ENCODE measurements at places on chromosomes 4 and X.
A peak's percentile ranks its signal among the peaks of the same experiment; 100 is the strongest.

DNA sequence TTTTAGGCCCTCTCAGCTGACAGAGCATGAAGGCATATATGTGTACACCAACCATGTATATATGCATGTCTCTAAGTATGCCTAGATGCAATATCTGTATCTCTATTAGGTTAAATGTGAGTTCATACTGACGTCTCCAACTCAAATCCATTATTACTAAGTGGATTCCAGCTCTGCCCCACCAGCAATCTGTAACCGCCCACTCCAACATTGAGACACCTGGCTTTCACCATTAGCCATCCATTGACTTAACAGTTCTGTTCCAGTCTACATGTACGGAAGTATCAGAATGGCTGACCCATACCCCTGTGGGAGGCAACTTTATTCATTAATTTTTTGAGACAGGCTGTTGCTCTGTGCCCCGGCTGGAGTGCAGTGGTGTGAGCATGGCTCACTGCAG, 15.0 kb upstream of the SH3TC1 start:
- DNase-seq: no peak

- no peak for DNase-seq
Observed at GRCh38 chr4:85772470-85772869, 297.5 kb downstream of the ARHGAP24 start.

DNA sequence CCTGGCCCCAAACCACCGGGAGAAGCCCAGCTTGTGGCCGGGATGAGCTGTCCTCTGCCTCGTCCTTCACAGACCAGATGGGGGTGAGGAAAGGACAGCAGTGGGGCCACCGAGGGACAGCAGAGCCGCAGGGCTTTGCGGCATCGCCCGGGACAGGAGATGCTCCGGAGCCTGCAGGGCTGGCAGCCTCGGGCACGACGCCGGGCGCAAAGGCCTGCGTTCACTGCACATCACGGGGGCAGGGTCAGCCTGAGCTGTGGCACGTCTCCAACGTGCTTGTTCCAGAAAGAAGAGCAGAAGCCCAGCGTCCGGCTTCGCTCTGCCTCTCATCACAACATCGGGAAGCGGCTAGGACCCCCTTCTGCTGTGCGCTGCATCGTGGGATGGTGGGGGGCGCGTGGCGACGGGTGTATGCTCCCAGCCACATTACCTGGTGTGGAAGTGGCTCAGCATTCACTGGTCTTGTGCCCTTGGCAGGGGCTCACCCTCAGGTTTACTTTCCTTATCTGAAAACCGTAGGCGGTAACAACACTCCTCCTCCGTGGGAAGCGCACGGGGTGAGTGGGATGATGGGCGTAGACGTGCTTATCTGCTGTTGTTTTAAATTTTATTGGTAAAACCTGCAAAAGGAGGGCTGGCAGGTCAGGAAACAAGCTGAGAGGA, 7.4 kb downstream of the TADA2B start:
- no peak for DNase-seq

- no peak for DNase-seq
Observed at GRCh38 chrX:96846841-96847240, 36.9 kb upstream of the RPA4 start.

DNA sequence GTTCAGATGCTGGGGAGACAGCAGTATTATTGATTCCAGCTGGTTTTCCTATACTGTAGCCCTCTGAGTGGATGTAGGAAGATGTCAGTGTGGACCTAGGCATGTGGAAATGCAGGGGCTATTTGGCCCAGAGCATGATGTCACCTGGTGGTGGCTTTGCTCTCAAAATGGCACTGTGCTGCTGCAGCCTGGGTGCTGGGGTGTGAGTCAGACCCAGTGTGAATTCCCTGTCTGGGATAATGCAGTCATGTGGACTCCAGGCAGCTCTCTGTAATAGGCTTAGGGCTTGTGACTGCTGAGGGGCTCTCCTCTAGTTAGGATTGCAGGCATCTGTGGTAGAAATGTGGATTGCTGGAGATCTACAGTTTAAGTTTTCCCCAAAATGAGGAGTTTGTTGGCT, 70.7 kb downstream of the DCAF8L2 start:
- DNase-seq: no peak

DNA sequence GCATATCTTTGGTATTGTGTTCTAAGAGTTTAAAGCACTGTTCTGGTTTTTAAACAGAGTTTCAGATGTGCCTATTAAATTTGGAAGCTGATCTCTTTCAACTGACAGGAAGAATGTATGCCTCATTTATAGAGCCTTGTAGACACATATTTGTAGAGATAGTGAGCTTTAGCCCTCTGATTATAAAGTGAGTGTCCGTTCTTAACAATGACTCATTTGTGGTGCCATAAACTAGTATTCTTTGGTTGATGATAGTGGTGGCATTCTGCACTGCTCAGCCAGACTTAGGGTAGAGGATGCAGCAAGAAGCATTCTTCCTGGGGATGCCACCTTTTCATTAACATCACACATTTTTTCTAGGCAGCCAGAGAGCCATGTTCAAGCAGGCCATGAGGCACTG, 121.7 kb downstream of the TLL1 start:
- DNase-seq: no peak

DNA sequence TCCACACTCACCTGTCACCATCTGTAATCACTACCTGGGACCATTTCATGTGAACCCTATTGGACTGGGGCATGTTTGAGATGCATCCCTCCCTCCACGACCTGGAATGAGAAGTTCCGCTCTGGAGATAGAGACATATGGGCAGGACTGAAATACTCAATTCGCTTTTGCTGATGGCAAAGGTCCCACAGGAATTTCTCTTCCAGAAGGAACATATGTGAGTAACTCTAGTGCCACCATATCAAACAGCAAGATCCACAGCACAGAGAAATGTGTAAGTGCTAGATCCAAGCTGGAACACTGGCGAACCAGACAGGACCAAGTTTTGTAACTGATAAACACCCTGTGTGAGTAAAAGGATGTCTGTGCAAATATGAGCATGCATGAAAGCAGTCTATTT, 43.9 kb downstream of the SEL1L3 start:
- DNase-seq: no peak

GRCh38 chrX:78753571-78753970, 6.1 kb downstream of the LPAR4 start:
- DNase-seq: no peak

DNA sequence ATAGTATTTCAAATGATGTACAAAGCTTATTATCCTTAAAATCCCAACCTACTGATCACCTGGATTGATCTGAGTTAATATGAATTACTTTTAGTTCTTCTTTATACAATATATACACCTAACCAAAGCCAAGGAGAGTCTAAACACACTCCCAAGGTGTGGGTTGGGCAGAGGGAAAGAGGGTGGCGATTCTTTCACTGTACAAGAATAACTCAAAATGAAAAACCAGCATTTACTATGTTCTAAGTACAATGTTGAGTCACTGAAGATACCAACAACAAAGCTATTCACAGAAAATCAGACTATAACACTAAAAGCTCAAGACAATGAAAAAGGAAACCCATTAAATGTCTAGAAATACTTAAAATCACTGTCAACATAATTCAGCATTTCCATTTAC, 46.6 kb downstream of the ANKRD17 start:
- no peak for DNase-seq

GRCh38 chrX:17038277-17038676, 91.8 kb downstream of the REPS2 start:
- DNase-seq: no peak

GRCh38 chrX:155888139-155888538, 7.0 kb downstream of the VAMP7 start:
- no peak for DNase-seq

DNA sequence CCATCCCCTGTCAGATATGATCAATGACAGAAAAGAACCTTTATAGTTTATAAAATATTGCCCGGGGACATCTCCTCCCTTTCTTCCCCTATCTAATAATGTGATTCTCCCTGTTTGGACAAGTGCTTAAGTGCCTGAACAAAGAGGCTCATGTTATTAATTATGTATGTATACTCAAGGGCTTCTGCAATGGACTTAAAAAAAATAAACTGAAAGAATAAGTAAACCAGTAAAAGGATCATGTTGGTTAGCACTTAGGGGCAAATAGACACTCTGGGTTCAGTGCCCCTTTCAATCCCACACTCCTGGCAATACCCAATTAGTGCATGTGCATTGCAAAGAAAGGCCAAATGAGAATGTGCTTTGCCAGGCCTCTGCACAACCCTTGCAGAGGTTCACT, 30.7 kb upstream of the RPS6KA6 start:
- no peak for DNase-seq

GRCh38 chrX:37846558-37846933, 825 bp downstream of the DYNLT3 start:
- DNase-seq: no peak

DNA sequence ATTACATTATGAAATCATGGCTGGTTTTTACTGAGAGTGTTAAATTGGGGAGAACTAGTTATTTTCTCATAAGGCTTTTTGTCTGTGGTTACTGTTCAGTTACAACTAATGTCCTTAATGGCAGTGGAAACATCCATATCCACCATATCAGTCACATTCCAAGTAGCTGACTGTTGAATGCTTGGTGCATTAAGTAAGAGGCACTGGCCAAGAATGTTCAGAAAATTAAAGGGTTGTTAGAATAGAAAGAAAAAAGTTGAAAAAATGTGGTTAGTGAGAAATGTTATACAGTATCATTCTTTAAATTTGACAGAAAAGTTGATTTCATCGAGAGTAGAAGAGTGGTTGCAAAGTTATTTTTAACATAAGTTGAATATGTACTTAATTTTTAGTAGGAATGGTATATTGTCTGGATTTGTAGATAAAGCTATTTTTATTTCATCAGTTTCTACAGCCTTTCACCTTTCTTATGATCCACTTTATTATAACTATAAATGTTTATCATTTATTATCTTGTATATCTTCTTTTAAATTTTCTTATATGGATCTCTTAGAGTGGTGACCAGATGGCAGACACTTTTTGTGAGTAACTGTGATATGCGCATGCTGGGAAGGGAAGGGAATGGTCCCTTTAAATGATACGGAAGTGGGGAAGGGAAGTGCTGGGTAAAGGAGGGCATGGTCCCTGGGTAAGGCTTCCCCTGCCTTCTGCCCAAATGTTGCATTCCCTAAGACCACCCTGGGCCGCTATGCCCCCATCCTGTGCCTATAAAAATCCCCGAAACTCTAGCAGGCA, 2407.1 kb downstream of the ARAP2 start:
- DNase-seq: no peak

GRCh38 chrX:74421036-74421739, at the start of gene SLC16A2:
Gene SLC16A2 (plus strand): TSS chrX:74421493. CDS start chrX:74421638, 145 bp downstream.
- DNase-seq: peak; percentile 73

GRCh38 chrX:21972721-21973120, 32.2 kb downstream of the SMS start:
- no peak for DNase-seq
